ENCODE measurements at places on chromosomes 3 and 15. TPM values are rescaled to one million over a fixed set of nuclear protein-coding genes. Genes with fewer than 3 reads are reported as not detected.

BTLA gene
- not detected for total RNA-seq

INSYN1 gene
- total RNA-seq = 0.14 TPM

NUP210 gene
- 0.53 TPM for total RNA-seq

ITPKA gene
- 0.36 TPM for total RNA-seq

PRR20G gene
- total RNA-seq = not detected

SLC9C1 gene
- total RNA-seq = 0.57 TPM

XYLB gene
- 6.4 TPM for total RNA-seq

LARP6 gene
- total RNA-seq = 12.9 TPM

MINAR1 gene
- 1.1 TPM for total RNA-seq

PLA1A gene
- total RNA-seq = 0.13 TPM

ADGRG7 gene
- not detected for total RNA-seq

CCDC33 gene
- total RNA-seq = not detected

EPHA6 gene
- total RNA-seq = not detected
